ENCODE measurements at places on chromosomes 11 and 22.

GRCh38 chr11:8749202-8749601, 66.6 kb downstream of the RPL27A start:
- DNase-seq = no peak

DNA sequence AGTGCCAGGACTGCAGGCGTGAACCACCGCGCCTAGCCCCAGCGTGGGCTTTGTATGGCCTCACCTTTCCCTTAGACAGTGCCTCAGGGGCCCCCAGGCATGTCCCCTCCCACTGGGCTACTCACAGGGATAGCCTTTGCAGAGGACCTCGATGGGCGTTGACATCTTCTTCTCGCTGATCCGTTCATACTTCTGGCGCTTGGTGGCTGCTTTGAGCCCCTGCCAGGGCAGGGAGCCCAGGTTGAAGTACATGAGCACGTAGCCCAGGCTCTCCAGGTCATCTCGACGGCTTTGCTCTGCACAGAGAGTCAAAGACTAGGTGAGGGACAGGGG, 17.5 kb downstream of the CSNK1E start:
- no peak for DNase-seq

DNA sequence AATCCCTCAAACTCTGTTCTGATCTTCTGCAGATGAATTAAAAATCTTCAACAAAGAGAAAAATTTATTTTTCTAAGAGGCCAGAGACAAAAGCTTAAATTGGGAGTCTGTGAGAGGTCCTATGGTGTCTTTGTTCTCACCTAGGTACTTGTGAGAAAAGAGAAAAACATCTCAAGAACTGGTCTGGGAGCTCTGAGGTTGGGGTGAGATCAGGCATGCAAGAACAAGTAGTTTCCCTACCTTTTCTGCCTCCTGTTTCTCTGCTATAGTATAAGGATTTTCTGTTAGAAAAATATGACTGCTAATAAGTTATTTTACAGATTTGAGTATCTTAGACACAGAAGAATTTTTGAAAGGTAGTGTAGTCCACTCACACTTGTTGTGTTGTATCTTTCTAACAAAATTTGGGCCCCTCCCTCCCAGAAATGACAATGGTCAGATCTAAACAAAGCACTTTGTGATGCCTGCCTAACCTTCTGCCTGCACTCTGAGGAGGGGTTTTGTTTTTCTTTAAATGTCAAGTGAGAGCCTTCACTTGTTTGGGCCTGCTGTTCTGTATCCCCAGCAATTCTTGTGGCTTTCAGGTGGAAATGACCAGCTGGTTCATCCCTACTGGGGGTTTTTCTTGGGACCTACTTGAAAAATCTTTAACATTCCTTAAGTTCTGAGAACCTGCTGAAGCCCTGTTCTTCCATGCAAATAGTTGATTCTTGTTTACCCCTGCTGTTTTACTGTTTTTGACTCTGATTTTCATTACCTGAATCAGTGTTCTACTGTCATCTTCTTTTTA, 13.6 kb upstream of the OR51S1 start:
- no peak for DNase-seq

- no peak for DNase-seq
Measured at GRCh38 chr22:45602824-45603595, 68.6 kb upstream of the ATXN10 start.

DNA sequence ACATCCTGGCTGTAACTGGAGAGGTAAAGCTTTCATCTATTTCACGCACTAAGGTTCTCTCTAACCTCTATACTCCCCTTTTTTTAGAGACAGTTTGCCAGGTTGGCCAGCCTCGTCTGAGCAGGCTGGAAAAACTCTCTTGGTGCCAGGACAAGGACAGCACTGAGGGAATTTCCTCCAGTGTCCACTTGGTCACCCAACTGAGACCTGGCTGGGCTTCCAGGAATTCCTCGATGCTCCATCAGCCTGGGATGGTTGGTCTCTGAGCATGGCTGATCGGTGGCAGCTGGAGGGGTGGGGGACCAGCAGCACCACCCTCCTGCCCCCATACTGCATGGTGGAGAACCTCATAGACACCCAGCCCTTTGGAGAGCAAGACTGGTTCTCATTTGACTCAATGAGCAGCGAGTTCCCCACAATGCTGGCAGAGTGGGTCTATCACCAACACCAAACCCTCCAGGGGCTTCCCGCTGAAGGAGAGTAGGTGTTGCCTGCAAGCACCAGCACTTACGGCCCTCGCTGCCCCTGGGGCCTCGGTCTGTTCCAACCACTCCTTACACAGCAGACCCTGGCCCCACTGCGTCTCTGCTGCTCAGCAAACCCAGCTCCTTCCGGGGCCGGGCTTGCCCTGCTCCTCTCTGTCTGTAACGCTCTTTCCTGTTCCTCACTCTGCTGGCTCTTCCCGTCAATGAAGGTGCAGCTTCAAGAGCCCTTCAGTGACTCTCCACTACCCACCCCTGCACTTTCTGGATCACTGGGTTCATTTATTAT, 122.2 kb downstream of the ST3GAL4 start:
- DNase-seq = no peak

GRCh38 chr11:14380947-14381561, 22.1 kb upstream of the RRAS2 start:
- peak; percentile 56 for DNase-seq

DNA sequence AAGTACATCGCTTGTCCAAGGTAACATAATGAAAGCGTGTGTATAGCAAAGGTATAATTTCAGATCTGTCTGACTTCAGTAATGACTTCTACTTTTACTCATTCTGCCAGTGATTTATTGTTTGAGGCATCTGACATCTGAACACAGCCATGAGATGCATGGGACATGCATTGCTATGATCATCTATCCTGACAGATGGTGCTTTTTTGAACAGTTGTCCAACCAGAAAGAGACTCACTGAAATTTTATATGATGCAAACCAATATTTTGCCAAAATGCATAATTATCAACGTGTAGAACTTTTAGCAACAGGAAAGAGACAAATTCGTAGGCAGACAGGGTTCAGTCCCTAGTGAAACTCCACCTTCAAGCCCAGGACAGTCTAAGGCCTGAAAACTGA, 19.6 kb downstream of the OR5M3 start:
- DNase-seq = no peak

DNA sequence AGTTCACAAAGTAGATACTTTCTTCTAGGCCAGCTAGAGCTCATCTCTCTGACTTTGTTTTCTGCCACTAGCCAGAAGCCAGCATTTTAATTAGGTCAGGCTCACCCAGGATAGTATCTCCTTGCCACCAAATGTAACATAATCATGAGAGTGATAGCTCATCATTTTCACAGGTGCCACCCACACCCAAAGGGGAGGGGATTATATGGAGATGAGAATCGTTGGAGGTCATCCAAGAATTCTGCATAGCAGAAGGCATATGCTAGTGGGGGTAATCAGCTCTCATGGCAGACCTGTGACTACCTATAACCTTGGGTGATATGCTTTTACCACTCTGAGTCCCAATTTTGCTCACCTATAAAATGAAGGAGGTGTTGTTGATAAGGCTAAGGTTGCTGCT, 523.0 kb downstream of the METTL15 start:
- DNase-seq = no peak

- DNase-seq = peak; percentile 94
Measured at GRCh38 chr22:27115816-27116256, 458.4 kb downstream of the MIAT start.
